ENCODE measurements at places on chromosomes 2 and 18. TPM values are rescaled to one million over a fixed set of nuclear protein-coding genes. Genes with fewer than 3 reads are reported as not detected.

DNA sequence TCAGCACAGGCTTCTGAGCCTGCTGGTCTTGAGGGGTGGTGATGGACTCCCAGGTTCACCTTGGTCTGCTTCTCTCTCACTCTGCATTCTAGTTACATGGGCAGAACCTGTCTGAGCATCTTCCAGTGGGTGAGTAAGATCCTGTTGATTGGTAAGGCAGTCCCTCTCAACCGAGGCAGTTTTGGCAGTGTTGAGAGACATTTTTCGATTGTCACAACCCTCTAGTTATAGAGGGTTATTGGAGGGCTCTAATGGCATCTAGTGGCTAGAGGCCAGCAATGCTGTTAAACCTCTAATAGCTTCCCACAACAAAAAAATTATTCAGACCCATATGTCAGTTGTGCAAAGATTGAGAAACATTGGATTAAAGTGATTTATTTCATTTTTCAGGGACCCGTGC lies 9.3 kb upstream of the MGAT5 start:
- DNase-seq = no peak

Gene LAMA3
- total RNA-seq = 4.9 TPM

DNA sequence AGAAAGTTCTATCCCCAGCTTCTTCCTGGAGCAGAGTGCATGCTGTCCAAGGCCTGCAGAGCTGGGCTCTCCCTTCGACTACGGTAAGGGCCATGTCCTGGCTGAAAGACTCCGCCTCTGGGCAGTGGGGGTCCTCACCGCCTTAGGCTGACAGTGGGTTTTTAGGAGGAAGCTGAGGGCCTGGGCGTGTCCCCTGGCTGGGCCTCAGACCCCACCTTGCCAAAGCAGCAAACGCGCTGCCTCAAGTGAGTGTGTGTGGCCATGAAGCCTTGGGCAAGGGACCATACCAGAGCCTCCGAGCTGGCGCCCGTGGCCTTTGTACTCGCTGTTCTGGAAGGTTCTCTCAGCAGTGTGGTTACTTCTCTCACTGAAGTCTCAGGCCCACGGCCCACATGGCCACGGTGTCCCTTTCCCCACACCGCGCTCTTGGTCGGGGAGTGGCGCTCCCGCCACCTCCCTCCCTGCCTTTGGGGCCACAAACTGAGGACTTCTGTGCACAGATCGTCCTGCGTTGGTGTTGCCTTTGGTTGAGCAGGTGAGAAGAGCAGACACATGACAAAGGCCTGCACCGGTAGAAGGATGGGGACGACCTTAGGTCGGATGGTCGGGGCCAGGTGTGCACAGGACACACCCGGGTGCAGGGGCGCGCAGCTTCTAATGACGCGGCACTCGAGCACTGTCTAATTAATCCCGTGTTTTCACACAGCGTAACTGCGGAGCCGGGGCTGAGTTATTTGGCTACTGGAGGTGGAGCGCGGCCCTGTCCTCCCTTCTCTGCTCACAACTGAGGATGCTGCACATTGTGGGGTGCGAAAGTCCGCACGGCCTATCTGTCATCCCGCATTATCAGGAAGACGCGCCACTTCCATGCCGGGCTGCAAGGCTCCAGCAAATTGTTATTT lies 121.6 kb downstream of the PTGR3 start:
- no peak for DNase-seq

Gene LINC00305
- not detected for total RNA-seq

Gene ZSWIM2
- not detected for total RNA-seq

- DNase-seq = no peak
These were observed 28.2 kb upstream of the AMMECR1L start for GRCh38 chr2:127913808-127914457.

DNA sequence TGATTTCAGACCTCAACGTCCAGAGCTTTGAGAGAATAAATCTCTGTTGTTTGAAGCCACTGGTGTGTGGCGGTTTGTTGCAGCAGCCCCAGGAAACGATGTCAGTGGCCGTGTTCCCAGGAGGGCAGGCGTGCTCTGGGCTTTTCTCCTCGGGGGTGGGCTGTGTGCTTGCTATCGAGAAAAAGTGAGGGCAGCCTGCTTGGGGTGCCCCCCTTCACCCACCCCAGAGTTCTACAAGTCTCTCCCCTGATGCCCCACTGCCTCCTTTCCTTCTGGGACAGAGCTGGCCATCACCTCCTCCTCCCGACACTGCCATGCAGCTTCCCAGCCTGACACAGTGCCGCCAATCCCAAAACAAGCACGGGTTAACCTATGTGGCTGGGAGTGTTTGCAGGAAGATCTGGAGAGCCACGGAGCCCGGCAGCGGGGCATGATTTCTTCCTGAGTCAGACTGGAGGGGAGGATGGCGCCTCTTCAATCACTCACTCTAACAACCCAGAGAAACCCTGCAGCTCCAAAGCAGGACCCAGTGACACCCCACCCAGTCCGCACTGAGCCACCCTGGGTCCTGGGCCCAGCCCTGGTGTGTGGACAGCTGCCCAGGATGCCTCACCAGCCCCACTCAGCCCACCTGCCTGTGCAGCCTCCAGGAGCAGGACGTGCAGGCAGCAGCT lies 213.7 kb upstream of the RAB6C start:
- no peak for DNase-seq

DNA sequence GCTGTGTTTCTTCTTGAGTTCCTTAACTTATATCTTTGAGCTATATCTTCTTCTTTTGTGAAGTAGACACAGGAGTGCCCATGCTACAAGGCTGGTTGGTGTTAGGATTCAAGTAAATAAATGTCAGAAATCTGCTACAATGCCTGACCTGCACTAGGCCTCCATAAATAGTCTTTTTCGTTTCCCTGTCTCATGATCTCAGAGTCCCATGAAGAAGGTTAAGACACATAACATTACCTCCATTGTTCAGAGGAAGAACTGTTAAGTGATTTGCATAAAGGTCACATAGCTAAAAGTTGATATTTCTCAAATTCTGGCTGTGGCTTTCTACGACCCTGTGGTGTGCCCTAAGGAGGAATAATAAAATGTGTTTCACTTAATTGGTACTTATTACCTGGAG lies 228.4 kb downstream of the KCNS3 start:
- no peak for DNase-seq

DNA sequence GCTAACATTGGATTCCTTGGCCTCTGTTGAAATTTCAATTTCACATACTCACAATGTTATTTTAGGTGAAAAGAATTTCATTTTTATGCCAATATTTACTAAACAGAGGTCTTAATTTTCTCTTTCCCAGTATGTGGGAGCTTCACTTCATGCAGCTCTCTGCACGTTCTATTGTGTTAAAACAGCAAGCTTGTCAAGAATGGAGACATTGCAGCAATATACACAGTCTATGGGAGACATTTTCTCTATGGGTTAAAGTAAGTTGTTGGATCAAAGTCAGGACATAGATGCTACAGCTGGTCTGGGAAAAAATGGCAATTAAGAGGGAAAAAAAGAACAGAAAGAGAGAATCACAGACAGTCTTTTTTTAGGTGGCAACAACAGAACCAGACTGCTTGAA lies 70.4 kb upstream of the ARHGAP15 start:
- DNase-seq = no peak

GRCh38 chr2:29053670-29054400 lies 20.5 kb downstream of the PCARE start:
- no peak for DNase-seq

DNA sequence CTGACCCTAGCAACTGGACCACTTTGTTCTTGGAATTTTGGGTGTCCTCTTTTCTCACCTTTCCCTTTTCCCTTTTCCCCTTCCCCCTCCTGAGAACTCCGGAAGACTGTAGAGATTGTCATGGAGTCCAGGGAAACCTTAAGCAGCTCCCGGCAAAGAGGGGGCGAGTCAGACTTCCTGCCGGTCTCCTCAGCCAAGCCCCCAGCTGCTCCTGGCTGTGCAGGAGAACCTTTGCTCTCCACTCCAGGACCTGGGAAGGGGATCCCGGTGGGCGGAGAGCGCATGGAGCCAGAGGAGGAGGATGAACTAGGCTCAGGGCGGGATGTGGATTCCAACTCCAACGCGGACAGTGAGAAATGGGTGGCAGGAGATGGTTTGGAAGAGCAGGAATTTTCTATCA lies 20.5 kb downstream of the SETBP1 start:
- DNase-seq = no peak

DNA sequence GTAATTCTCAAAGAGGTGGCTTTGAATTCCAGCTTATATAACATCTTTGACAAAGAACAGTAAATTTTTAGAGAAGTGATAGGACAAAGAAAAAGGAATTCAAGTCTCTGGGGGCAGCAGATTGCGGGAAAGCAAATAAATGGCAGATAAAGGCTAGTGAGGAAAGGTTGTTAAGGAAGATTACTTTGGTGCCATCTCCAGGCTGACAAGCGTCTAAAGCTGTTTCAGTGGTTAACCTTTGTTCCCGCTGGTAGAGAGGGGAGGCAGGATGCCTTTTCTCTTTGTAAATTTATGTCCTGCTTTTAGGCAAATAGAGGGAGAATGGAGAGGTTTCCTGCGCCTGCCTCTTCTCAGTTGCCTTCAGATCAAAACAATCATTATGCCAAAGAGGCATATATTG lies 431.2 kb upstream of the CHST9 start:
- DNase-seq = peak; percentile 53

Gene TMEM87B
- total RNA-seq = 15.4 TPM

DNA sequence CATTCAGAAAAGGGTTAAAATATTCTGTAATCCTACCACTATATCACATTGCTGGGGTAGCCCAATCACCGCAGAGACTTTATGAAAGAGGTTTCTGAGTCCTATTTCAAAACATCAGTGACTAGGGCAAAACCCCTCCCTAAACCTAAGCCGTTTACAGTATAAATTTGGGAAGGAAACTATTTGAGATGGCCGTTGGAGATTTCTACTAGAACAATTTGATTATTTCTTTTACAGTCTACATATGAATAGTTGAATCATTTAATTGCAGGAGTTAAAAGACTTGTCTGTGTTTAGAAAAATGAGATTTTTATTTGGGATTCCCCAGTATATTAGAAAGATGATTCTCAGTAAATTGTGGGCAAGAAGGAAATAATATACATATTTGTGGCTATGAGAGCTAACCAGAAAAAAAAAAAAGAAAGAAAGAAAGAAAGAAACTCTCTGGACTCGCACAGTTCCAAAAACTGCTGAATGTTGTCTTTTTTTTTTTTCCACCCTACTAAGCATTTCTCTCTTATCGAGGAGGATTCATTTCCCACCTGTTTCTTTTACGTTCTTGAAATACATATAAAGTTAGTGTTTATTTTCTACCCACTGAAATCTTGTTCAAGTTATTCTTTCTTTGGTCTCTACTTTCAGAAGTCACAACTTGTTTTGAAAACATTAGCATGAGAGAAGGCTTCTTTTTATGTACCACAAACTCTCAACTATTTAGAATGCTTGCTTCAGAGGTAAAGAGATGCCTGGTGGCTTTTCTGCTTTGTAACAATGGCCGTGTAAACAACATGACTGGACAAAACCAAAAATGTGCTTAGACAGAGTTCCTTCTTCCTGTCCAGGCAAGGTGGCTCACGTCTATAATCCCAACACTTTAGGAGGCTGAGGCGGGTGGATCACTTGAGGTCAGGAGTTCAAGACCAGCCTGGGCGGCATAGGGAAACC lies 65.9 kb downstream of the BCL2 start:
- DNase-seq = no peak

GRCh38 chr2:170208967-170209366 lies 31.0 kb downstream of the MYO3B start:
- no peak for DNase-seq

GRCh38 chr2:70842401-70842800 lies 6.8 kb upstream of the CD207 start:
- DNase-seq = peak; percentile 45

DNA sequence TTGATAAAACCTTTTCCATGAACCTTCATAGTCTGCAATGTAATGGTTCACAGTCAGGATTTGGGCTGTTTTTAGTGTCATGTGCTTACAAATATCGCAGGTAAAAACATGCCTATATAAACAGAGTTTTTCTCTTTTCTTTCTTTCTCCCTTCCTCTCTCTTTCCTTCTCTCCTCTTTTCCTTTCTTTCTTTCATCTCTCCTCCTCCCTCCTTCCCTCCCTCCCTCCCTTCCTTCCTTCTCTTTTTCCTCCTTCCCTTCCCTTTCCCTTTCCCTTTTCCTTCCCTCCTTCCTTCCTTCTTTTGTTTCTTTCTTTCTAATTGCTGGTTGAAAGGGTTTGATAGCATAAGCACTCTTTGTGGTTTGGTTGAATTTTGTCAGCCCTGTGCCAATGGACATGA lies 9.6 kb upstream of the NPPC start:
- DNase-seq = no peak

Gene CNTNAP5
- 0.49 TPM for total RNA-seq

GRCh38 chr2:177419274-177419673 lies 26.7 kb downstream of the AGPS start:
- DNase-seq = no peak

Gene PSMA8
- not detected for total RNA-seq

DNA sequence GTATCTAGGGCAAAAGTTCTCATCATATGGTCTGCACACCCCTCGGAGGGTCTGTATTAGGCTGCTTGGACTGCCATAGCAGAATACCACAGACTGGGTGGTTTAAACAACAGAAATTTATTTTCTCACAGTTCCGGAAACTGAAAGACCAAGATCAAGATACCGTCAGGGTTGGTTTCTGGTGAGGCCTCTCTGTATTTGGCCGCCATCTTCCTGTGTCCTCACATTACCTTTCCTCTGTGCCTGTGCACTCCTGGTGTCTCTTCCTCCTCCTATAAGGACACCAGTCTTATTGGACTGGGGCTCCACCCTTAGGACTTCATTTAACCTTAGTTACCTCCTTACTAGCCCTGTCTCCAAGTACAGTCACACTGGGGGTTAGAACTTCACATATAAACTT lies 132.5 kb downstream of the NCOA1 start:
- no peak for DNase-seq

GRCh38 chr18:33232318-33232626 lies 208.2 kb downstream of the CCDC178 start:
- DNase-seq = no peak

Gene C2orf81
- 4.6 TPM for total RNA-seq

DNA sequence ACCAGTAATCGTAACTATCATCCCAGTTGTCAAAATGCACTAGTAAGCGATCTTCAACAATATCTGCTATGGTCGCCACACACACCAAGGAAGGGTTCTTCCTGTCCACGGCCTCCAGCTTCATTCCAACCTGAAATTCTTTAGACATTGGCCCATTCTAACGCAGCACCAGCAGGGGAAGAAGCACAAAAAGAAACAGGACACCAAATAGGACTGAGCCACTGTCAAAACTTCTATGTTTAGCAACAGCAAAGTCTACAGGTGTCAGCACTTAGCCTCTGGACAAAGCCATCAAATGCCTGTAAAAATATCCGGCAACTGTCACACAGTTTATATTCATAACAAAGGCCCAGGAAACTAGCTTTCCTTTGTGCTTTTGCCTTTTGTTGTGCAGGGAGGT lies 175.0 kb downstream of the L3MBTL4 start:
- peak; percentile 37 for DNase-seq

All from GM23338 (cell line).